Calu3 (cell line): ENCODE measurements at places on chromosomes 4 and X. TPM values are rescaled to one million over a fixed set of nuclear protein-coding genes. Genes with fewer than 3 reads are reported as not detected.

GRCh38 chrX:39162322-39162735 lies 361.1 kb downstream of the MID1IP1 start:
- no peak for DNase-seq
- no peak overlapping the region for H3K27ac ChIP-seq
- peaks cover 17% of the 10 kb centered on the region for H3K4me1 ChIP-seq
- no peaks in the 10 kb centered on the region for H3K36me3 ChIP-seq

FHIP1A gene
- 19.3 and 25.9 TPM in 2 replicates for total RNA-seq

C4orf36 gene
- total RNA-seq: 1.7 and 1.9 TPM in 2 replicates

IBSP gene
- not detected in 2 replicates for total RNA-seq

MFAP3L gene
- total RNA-seq: 5.9 and 6.8 TPM in 2 replicates

GRCh38 chr4:8331575-8331955 lies 62.0 kb downstream of the HTRA3 start:
- H3K4me3 ChIP-seq: no peak overlapping the region
- no peak for DNase-seq
- H3K36me3 ChIP-seq: no peaks in the 10 kb centered on the region
- H3K27me3 ChIP-seq: peaks cover 72% of the 10 kb centered on the region
- no peaks in the 10 kb centered on the region for H3K4me1 ChIP-seq
- no peak overlapping the region for H3K27ac ChIP-seq
